ENCODE measurements at places on chromosomes 12 and 14.

- no peak for DNase-seq
Measured at GRCh38 chr12:112559784-112560183, 141.0 kb downstream of the PTPN11 start.

- DNase-seq = no peak
Measured at GRCh38 chr12:94714378-94715114, 64.2 kb upstream of the TMCC3 start.

DNA sequence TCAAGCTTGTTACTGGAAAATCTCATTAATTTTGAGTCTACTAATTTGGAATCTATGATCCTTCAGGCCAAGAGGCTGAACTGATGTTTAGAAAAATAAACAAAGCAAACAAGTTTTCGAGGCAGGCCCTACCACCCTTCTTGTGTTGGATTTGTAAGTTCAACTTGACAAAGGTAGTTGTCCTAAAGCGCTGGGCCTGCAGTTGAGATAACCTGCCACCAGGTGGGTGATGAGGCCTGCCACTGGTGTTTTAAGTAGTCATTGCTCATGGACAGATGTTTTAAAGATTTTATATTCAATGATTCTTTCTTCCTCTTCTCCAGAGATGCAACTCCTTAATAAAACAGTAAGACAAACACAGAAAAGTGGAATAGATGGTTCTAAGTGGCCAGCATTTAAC is 19.4 kb downstream of the ACVRL1 start:
- DNase-seq = peak; percentile 64

DNA sequence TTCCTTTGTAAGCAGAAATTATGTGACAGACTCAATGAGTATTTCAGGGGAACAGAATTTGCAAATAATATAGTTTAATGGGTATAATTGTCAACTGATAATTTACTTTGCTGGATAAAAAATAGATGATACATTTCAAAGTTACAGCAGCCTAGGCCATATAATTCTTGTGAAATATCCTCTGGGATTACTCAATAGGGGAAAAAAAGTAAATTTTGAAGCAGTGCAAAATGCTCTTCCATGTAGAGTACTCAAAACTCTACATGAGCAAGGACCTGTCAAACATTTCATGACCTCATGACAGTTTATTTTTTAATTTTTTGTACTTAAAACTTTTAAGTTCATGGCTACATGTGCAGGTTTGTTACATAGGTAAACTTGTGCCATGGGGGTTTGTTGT is 163.3 kb downstream of the DACT1 start:
- DNase-seq = no peak

- no peak for DNase-seq
Measured at GRCh38 chr12:68587448-68587873, 23.2 kb upstream of the RAP1B start.

DNA sequence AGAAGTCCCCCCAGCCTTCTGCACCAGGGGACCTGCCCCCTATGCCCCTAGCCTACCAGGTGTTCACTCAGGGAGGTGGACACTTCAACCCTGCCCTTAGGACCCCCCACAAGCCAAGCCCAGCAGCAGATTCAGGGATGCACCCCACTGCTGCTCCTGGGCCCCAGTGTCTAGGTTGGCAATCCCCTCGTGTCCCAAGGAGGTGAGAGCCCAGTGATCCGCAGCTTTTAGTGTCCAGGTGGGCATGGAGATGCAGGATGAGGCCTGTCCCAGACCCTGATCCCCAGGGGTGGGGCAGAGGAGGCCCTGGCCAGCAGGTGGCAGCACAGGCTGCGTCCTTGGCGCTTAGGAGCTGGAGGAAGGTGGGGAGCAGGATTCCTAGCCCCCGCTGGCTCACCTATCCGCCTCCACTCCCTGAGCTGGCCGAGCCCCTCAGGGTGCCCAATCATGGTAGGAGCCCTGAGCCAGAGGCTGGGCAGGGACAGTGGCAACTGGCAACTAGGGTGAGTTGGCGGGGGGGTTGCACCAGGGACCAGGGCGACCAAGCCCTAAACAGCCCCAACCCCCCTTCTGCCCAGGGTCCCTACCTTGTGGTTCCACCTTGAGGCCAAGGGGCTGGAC is 4.1 kb downstream of the CKB start:
- peak; percentile 91 for DNase-seq

- DNase-seq = no peak
Measured at GRCh38 chr12:79444089-79444488, 246.7 kb downstream of the PAWR start.

GRCh38 chr14:81435391-81436295 is 35.5 kb upstream of the STON2 start:
- DNase-seq = peak; percentile 87

GRCh38 chr12:118773956-118774723 is 207.2 kb upstream of the SRRM4 start:
- DNase-seq = no peak

Measured in right cardiac atrium (tissue), 5 donors.